Stimulated activated CD4-positive, alpha-beta T cell treated with anti-CD3 and anti-CD28 coated beads, Interleukin-4, amount 100 ng/mL, for 4 hours (primary cell): ENCODE measurements at places on chromosomes 1 and 21.
A peak's percentile ranks its signal among the peaks of the same experiment; 100 is the strongest.

GRCh38 chr1:224675590-224675989 lies 59.5 kb downstream of the CNIH3 start:
- no peak for DNase-seq

DNA sequence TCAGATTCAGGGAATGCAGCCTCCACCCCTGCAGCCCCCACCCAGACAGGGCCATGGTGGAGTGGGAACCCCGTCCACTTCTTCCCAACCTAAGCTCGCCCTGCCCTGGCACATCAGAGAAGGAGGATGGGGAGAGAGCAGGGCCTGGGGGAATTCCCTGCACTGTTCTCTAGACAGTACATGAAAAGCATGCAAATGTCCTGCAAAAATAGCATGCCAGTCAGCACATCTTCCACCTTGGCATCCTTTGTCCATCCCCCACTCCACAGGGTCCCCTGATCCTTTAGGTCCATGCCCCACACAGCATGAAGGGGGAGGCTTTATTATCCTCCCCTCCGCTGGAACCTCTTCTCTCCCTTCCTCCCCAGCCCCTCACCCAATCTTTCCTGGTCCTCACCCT lies 35.0 kb upstream of the RD3 start:
- DNase-seq = no peak

DNA sequence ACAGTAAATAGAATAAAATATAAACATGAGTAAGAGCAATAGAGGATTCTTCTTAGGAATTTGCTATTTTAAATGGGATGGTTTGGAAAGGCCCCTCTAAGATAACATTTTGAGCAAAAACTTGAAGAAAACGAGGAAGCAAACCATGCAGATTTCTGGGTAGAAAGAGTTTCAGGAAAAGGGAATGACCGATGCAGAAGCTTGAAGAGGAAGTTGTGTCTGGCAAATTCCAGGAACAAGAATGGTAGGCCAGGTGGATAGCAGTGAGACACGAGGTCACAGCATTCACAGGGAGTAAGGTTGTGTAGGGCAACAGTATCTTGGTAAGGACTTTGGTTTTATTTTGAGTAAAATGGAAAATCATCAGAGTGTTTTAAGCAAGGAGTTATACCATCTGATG lies 108.9 kb downstream of the PEX14 start:
- DNase-seq = no peak

GRCh38 chr1:71717186-71717585 lies 565.2 kb downstream of the NEGR1 start:
- DNase-seq = no peak

DNA sequence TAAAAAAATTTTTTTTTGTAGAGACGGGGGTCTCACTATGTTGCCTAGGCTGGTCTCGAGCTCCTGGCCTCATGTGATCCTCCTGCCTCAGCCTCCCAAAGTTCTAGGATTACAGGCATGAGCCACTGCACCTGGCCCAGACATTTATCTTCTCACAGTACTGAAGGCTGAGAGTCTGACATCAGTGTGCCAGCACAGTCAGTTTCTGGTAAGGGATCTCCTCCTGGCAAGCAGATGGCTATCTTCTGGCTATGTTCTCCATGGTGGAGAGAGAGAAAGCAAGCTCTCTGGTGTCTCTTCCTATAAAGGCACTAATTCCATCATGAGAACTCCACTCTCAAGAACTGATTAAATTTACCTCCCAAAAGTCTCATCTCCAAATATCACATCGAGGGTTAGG lies 57.8 kb upstream of the C1orf185 start:
- no peak for DNase-seq

- no peak for DNase-seq
These were observed 1011.8 kb downstream of the PLA2G4A start for GRCh38 chr1:187840557-187840956.

- DNase-seq = no peak
These were observed 56.9 kb downstream of the TBCE start for GRCh38 chr1:235424092-235424491.

GRCh38 chr1:7267493-7267892 lies 482.2 kb downstream of the CAMTA1 start:
- no peak for DNase-seq

DNA sequence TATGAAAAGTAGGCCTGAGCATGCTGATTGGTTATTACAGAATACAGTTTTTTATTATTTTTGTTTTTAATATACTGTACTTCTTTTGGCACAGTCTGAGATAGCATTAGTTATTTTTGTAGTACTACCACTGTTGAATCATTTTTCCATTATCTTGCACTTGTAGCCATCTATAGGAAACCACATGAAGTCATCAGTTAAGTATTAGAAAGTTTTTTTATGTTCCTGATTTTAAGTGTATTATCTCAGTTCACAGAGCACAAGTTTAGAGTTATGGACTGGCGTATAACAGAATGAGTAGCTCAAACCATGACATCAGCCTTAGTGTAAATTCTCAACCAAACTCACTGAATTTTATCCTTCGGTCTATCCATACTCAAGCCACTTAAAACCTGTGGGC lies 22.8 kb downstream of the DHX9 start:
- no peak for DNase-seq

DNA sequence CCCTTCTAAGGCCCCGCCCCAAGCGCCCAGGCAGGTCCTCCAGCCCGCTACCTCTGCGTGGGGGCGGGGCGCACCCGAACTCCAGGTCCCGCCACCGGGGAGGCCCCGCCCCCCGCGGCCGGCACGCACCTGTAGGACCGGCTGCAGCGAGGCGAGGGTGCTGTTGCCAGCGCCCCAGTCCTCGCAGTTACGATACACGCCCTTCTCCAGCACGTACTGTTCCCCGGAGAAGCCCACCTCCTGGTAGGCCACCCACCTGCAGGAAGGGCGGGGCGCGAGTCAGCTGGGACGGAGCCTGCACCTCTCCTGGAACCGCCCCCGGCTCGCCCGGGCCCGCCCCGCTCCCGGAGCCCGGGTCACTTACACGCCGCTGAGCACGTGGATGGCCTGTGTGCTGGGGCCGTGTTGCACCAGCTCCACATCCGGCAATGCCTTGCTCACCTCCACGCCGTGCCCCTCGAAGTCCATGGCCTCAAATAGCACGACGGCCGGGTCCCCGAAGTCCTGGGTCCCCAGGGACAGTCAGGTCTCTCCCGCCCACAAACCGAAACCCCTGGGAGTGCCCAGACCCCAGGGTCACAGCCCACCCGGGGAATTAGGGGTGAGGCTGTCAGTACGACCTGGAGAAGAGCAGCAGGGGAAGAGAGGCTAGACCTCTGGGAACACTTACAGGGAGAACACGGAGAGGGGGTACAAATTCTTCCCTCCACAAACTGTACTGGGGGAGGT lies 17.3 kb downstream of the CRYBG2 start:
- peak; percentile 87 for DNase-seq

DNA sequence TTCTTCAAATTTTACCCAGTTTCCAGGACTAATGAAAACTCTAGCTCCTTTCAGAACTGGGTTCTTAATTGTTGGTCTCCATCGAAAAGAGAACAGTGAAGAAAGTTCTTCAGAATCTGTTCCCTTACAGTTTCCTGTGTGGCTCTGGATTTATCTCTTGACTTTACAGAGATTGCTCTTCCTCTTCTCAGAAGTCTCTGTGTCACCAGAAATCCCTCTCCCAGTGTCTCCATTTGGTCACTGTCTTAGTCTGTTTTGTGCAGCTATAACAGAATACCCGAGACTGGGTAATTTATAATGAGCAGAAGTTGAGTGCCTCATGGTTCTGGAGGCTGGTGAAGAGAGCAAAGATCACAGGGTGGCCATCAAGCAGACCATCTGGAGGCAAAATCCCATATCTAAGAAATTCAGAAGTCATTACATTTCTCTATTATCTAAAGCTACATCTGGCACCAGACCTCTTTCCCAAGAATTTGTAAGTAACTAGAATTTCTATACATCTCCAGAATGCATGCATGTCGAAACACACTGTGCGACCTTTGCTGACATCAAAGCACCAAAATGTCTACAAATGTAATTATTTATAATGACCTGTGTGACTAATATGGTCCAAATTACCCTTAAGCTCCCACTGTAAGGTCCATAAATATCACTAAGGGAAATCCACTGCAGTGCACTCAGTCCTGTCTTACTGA lies 65.4 kb upstream of the KRTAP19-8 start:
- DNase-seq = no peak

DNA sequence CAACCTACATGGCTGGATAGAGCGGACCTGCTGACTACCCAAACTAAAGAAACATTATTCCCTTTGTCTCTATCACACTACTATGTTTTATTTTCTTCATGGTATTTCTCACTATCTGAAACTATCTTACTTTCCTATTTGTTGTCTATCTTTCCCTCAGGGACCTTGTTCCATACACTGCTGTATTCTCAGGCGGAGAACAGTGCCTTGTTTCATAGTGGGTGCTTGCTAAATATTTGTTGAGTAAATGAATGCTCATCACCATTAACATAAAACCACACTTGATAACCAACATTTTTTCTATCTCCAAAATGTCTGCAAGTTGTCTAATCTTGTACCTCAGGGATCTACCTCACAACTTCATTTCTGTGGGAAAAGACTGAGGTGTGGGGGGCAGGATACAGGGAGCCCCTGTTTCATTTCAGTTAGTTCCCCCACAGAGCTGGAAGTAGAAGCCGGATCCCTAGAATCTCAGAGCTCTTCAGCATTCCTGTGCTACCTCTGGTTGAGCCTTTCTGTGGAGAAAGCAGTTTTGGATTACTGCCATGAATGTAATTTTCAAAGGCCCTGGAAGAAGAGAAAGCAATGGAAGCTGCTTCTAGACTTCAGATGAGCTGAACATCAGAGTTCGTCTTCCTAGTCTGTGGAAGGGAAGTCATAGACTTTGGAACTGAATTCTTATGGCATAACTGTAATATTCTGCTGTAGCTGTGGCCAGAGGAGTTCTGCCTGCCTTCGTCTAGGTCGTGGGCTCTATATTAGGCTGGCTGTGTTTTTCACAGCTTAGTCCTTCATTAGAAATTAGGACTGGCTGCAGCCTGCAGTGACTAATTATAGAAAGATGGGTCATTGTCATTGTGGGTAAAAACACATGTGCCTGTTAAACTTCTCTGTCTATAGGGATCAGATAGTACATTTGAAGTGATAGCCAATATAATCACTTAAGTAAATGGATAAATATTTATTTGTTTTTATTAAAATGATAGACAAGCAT lies 293.2 kb upstream of the SGIP1 start:
- DNase-seq = no peak

DNA sequence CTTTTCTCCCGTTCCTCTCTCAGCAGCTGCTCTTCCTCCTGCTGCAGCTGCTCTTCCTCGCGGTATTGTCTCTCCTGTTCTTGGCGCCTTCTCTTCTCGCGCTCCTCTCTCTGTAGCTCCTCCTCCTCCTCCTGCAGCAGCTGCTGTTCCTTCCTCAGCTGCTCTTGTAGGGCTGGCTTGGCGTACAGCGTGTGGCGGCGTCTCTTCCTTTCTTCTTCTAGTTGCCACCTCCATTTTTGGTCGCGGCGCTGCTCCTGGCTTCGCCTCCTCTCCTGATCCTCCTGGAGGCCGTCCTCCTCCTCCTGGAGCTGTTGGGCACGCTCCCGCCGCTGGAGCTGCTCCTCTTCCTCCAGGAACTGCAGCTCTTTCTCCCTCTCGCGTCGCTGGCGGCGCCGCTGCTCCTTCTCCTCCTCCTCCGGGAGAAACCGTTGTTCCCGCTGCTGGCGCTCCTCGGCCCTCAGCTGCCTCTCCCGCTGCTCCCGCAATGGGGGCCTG lies 4.8 kb downstream of the TCHH start:
- DNase-seq = peak; percentile 23

GRCh38 chr1:44784094-44785028 lies 3.6 kb downstream of the BEST4 start:
- no peak for DNase-seq

DNA sequence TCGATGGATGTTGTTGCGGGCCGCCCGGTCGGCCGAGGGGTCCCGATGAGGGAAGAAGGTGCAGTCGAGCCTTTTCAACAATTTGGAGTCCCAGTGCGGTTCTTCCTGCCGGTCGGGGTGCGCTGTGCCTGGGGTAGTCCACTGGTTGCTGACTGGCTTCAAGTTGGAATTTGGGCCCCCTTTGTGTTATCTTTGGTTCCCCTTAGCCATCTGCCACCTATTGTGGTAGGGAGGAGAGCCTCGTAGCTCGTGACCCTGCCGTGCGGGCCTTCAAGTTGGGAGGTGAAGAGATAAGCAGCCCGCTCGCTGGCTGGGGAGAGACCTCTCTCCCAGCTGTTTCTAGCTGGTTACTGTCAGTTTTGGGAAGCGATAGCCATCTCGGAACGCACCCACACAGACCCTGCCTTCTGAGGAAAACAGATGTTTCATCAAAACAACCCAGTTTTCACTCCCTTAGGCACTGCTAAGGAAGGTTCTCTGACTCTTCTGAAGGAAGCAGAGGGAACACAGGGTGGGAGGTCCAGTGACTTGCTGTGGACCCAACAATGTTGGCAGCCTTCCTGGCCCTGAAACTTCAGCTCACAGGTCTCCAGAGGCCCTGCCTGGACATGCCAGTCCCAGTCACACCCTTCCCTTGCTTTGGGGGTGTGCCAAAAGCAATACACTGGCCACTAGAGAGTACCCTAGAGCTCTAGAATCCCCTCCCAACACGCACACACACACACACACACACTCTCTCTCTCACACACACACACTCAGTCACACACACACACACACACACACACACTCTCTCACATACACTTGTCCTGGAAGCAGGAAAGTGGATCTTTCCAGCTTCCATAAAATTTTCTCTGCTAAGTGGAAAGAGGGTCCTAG lies 1.0 kb downstream of the BTG2 start:
- peak; percentile 37 for DNase-seq

- DNase-seq = no peak
These were observed 8.8 kb downstream of the USP16 start for GRCh38 chr21:29033301-29033700.

GRCh38 chr1:173285048-173285447 lies 77.9 kb upstream of the TNFSF4 start:
- no peak for DNase-seq

- DNase-seq = peak; percentile 73
These were observed 29.7 kb downstream of the ACP6 start for GRCh38 chr1:147640553-147641165.

- DNase-seq = no peak
These were observed 2.3 kb downstream of the ZBTB37 start for GRCh38 chr1:173870252-173871075.

DNA sequence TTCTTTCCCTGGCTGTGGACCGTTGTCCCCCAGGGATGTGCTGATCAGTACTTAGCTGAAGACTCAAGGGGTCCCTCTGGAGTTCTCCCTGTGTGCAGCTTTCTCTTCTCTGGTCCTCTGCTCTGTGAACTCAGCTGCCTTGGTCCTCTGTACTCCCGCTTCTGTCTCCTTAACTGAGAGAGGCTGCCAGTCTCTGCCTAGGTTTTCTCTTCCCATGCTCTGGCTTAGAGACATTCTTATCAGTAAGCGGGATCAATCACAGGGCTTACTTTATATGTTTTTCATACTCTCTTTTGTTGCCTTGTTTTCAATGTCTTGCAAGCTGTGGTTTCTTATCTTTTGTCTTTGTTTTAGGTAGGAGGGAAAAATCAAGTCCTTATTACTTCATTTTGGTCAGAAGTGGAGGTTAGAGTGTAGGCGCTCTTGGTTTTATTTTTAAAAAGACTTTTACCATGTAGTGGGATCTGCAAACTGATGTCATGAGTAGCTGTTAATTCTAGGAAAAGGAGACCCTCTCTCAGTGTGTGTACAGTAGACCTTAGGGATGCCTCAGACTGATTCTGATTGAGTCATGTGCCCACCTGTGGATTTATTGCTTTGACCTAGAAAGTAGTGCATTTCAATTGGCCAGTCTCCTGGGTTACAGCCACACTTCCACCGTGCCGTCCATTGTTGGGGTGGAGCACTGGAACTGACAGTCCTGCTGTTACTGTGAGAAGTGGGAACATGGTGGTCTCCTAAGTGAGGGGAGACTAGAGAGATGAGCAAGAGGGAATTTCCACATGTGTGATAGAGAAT lies 46.6 kb downstream of the TTC3 start:
- DNase-seq = no peak
